ENCODE measurements at places on chromosomes 1 and 21.

- no peak for DNase-seq
These were observed 702.8 kb downstream of the PTPRU start for GRCh38 chr1:29939079-29939478.

GRCh38 chr1:200831091-200831490 is 41.7 kb upstream of the GPR25 start:
- DNase-seq: no peak

DNA sequence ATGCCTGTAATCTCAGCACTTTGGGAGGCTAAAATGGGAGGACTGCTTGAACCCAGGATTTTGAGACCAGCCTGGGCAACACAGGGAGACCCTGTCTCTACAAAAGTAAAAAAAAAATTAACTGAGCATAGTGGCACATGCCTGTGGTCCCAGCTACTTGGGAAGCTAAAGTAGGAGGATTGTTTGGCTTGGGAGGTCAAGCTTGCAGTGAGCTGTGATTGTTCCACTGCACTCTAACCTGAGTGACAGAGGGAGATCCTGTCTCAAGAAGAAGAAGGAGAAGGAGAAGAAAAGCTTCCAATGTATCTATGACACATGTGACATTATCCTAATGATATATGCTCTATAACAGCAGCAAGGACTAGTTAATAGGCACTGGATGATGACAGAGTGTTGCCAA is 20.1 kb upstream of the ARHGAP29 start:
- no peak for DNase-seq

GRCh38 chr21:40421121-40421520 is 425.8 kb downstream of the DSCAM start:
- DNase-seq: no peak

DNA sequence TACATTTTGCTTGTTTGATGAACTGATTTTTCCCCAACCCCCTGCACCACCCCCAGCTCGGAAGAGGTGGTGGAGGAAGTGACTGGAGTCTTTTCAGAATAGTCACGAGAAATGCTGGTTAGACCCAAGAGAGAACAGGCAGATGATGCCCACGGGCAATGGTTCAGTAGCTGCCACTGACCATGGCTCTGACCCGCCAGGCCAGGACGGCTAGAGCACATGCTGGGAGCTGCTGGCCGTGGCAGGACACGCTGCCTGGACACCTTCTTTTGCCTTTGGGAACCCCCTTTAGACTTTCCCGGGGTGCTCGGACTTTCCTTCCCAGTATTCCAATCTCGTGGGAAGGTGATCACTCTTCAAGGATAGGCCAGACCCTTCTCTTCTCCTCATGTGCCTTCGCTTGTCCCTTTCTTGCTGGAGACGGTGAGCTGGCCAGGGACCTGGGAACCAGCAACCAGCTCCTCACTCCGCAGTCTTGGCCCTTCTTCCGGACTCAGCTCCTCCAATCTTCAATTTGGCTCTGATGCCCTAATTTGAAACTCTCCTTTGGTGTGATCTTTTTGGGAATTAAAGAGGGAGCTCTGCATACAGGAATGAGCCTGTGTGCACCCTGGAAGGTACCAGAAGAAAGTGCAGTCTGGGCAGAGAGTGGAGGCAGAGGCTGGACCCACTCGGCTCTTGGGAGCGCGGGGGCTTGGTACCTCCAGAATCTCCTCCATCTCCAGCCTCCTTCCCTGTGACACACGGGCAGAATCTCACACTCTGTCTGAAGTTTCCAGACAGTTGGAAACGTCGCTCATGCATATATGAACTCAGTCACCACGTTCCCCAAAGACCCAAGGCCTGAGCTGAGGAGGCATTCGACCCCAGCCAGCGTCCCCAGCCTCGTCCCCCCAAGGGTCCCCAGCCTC is 4.0 kb upstream of the PDE9A start:
- no peak for DNase-seq

- peak; percentile 58 for DNase-seq
These were observed 3.1 kb downstream of the OLIG2 start for GRCh38 chr21:33028773-33029384.

DNA sequence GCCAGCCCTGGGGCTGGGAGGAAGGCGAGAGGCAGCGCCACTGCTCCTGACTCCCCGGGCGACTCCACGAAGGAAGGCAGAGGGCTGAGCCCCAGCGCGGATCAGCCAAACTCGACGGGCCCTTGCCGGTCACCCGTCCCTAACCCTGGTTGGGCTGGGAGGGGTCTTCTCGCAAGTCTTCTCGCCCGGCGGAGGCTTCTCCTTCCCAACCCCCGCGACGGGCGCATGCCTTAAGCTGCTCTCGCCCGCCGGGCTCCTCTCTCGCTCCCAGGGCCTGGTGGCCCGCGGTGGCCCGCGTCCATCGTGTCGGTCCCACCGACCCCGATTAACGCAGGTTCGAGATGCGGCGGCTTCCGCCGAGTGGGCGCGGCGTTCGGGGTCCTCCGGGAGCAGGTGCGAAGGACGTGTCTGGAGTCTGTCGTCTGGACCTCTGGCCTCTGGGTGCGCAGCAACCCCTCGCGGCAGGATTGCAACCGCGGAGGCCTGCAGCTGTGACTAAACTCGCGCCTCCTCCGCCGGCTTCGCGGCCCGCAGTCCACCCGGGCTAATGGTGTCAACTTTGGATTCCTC is 29.0 kb upstream of the PPM1J start:
- DNase-seq: peak; percentile 22

DNA sequence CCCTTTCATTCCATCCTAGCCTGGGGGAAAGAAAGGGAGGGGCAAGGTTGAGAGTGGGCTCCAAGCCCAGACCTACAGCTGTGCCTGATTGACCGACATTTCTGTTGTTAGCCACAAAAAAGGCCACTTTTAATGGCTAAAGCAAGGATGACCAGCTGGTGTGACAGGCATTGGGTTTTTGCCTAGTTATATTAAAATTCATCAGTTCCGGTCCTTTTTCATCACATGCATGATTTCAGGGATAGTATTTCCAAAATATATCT is 192.3 kb downstream of the ZNF326 start:
- DNase-seq: no peak

GRCh38 chr1:103106426-103107341 is 1.6 kb downstream of the COL11A1 start:
- no peak for DNase-seq

DNA sequence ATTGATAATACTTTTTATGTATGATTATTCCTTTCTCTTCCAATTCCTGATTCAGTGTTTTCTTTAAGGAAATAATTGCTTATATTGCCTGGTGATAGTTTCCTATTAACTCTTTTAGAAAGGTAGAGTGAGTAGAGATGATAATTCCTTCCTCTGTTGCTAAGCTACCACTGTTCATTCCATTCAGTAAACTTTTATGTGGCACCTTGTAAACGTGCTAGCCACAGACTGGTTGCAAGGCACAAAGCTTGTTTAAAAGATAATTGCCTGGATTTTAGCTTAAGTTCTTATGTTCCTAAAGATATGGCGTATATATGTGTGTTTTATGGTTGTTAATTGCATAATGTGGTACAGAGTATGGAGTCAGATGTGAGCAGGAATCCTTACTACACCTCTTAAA is 3.2 kb downstream of the ZFYVE9 start:
- no peak for DNase-seq

GRCh38 chr1:184743062-184743756 is 11.4 kb downstream of the EDEM3 start:
- DNase-seq: no peak

GRCh38 chr1:185017338-185017737 is 28.0 kb upstream of the RNF2 start:
- DNase-seq: no peak

- DNase-seq: no peak
These were observed 1.6 kb upstream of the TMEM63A start for GRCh38 chr1:225883616-225884265.

DNA sequence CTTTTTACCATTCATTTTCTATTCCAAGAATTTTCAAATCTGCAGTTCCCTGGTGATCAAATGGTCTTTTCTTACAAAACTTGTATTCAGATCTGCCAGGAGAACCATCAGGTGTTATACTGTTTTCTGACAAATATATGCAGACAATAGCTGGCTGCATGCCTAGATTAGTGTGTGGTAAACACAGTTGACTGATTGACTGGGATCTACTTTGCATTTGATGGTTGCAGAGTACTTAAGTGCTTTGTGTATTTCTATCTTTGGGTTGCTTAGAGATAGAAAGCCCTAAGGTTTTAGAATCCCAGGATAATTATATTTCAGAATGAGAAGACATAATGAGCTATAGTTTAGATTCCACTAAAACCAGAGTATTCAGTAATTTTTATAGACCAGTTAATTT is 102.0 kb upstream of the CHODL start:
- DNase-seq: no peak

DNA sequence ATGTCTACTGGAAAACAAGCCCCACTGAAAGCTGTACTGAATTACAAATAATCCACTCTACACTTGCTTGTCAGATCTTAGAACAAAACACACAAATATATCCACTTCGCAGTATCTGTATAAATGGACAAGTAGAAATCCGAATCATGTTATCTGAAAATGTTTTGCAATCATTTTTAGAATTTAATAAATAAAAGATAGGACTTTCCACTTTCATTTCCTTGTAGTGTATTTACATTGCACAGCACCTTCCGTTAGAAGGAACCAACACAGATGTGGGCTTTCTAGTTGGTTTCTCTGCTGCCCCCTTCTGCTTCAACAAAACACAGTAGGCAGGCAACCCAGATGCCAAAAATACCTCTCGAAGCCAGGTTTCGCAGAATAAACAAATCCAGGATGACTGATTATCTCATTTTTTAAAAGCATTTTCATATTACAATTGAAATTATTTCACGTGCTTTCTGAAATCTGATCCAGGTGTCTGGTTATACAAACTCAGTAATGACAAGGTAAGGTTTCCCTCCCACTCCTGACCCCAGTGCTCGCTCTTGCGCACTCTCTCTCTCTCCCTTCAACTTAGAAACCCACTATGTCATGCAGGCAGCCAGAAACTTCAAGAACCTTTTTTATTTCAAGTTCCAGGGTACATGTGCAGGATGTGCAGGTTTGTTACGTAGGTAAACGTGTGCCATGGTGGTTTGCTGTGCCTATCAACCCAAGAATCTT is 389.9 kb downstream of the SMYD3 start:
- peak; percentile 20 for DNase-seq

DNA sequence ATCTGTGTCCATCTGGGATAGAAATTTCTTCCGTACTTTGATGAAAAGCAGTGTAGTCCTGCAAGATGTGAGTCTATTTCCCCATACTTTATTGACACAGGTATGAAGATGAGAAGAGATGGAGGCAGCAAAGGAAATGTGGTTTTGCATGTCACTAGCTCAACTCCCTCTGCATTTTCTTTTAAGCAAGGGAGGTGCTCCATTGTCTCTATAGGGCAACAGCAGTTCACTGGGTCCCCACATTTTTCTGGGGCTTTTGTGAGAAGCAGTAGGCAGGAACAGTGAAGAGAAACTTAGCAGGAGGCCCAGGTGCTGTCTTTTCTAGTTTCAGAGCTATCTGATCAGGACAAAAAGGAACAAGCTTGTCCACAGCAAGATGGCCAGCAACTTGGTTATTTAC is 37.1 kb downstream of the C21orf91 start:
- DNase-seq: no peak

DNA sequence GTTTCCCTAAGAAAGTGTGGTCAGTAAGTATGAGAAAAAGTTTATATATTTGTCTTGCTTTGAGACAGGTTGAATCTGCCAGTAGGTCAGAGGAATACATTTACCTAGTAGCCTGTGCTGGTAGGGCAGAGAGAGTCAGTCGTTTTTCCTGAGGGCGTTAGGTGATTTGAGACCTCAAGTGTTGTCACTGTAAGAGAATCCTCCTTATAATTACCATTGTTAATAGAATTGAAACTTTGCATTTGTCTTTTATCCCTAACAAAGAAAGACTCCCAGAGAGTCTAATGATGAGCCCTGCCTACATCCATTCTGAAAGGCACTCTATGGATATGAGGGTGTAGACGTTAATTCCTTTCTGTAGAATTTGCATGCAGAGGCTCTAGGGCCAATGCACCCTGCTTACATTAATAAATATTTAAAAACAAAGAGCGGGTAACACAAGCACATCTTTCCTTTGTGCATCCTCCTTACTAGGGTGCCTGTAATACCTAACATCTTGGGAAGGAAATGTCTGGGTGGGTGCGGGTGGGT is 16.4 kb downstream of the PBX1 start:
- DNase-seq: no peak

DNA sequence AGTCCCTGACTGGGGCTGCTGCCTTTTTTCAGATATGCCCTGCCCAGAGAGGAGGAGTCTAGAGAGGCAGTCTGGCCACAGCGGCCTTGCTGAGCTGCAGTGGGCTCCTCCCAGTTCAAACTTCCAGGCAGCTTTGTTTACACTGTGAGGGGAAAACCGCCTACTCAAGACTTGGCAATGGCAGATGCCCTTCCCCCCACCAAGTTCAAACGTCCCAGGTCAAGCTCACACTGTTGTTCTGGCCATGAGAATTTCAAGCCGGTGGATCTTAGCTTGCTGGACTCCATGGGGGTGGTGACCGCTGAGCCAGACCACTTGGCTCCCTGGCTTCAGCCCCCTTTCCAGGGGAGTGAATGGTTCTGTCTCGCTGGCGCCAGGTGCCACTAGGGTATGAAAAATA is 18.3 kb upstream of the C1orf53 start:
- no peak for DNase-seq

GRCh38 chr1:155899683-155900082 is 11.5 kb downstream of the RIT1 start:
- no peak for DNase-seq

All from stimulated activated CD4-positive, alpha-beta T cell treated with anti-CD3 and anti-CD28 coated beads, Interleukin-15, amount 100 ng/mL, for 24 hours (primary cell).